ENCODE measurements at places on chromosomes 6 and 20.

DNA sequence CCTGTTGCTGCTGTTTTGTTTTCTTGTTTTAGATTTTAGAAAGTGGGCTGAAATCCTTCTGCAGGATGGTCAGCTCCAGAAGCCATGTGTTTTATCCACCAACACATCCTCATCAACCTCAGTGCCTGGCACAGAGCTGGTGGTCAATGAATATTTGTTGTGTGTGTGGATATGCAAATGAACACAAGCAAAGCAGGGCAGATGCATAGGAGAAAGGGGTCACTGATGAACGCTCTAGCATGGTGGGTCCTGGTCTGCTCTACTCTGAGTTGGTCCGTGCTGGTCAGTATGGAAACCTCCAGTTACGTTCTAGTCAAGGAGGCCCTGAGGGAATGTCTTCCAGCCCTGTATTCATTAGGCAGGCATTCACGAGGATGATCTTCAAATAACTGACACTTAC is 682.5 kb downstream of the QKI start:
- DNase-seq, result no peak

GRCh38 chr6:85600713-85601313 is 7.2 kb upstream of the SNX14 start:
- DNase-seq, result no peak

GRCh38 chr6:100470422-100471120 is 5.8 kb upstream of the SIM1 start:
- no peak for DNase-seq

GRCh38 chr6:39496915-39497314 is 174.4 kb upstream of the KCNK16 start:
- no peak for DNase-seq

DNA sequence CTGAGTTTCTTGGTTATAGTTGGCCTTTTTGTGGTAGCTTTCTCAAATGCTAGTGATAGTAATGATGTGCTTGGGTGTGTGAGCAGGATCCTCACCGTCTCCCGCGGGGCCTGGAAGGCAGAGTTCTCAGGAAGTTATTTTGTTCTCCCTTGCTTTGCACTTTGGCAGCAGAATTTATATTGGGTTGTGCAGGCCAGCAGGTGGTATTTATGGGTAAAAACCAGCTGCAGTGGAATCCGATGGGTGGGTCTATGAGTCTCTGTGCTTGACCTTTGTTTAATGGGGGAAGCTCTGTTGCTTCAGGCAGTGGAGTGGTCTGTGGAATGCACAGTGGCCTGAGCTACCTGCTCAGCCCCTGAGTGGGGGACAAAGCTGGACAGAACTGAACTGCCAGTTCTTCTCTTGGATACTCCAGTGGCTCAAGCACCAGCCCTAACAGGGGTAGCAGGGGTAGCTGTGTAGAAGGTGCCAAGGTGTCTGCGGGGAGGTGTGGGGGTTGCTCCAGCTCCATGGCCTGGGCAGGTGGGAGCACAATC is 27.3 kb downstream of the IGF2R start:
- DNase-seq, result no peak

GRCh38 chr6:28337121-28337520 is 1.2 kb upstream of the ZSCAN31 start:
- no peak for DNase-seq

GRCh38 chr20:7703551-7703961 is 236.7 kb downstream of the HAO1 start:
- DNase-seq, result no peak

DNA sequence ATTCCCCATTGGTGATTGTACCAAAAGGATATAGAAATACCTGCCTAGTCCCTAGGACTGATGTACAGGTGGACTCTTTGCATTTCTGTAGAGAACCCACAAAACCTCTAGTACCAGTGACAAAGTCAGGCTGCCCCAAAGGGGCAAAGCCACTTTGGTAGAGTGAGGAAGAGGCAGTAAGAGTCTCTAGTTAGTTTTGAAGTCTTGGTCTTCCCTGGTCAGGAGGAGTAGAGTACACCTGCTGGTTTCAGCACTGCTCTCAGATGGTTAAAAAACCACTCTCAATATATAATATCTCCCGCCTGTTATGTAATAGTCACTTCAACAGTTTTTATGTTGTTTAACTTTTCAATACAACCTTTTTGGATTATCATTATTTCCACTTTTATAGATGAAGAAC is 344.9 kb downstream of the CDKAL1 start:
- no peak for DNase-seq

DNA sequence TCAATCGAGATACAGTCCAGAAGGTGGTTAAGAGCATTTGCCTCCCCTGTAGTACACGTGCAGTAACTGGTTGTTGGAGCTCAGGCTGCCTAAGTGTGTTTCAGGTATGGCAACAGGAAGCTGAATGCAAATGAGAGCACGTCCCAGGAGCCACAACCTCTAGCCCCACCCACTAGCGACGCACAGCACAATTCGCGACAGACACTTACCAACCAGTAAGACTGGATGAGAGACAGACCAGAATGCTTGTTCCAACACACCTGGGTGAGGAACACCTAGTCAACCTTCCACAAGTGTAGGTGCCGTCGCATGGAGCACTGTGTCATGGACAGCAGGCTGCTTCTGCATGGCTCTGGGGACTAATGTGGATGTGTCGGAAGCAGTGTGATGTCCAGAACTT is 7.2 kb upstream of the SERPINB1 start:
- peak; percentile 81 for DNase-seq

GRCh38 chr6:54574671-54575070 is 266.4 kb downstream of the TINAG start:
- DNase-seq, result no peak

DNA sequence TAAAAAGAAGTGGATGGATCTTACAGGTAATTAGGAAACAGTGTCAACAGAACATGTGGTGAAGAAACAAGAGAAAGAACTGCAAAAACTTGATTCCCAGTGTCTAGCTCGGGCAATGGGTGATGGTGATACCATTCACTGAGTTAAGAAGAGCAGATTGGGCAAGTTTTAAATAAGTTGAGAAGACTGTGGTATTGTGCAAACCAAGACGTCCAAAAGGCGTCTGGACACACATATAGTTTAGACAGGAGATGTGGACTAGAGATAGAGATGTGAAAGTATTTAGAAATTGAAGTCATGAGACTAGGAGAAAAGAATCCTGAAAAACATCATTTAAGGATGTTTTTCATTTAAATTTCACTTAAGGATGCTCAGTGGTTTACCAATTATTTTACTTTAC is 53.9 kb downstream of the CDK19 start:
- no peak for DNase-seq

Measured in stimulated activated CD4-positive, alpha-beta T cell treated with anti-CD3 and anti-CD28 coated beads, Interleukin-15, amount 100 ng/mL, for 24 hours (primary cell).